Ovary (tissue), 10 donors: ENCODE measurements at places on chromosomes 5 and 9. TPM values are rescaled to one million over a fixed set of nuclear protein-coding genes. Genes with fewer than 3 reads are reported as not detected.

DNA sequence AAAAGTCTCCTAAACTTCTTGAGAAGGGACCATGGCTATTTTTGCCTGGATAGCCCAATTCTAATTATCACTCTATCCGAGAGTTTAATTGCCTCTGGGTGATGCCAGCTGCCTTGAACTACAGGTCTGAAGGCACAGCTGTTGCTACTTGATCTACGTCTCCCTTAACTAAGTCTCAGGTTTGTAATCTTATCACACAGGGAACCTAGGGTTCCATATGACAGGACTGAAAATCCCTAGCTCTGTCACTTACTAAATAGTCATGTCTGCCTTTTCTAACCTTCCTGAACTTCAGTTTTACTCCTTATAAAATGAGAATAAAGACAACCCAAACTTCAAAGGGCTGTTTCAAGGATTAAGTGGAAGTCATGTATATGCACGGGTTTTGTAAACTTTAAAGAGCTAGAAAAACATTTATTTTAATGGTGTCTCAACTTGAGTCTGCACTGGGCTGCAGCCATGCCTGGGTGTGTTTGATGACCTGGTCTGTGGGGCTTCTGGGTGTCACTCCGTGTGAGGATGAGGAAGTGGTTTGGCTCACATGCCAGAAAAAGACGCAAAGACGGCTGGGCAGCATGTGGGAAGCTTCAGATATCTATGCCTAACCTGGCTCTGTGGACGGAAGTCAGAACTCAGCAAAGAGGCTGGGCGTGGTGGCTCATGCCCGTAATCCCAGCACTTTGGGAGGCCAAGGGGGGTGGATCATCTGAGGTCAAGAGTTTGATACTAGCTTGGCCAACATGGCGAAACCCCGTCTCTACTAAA, 129.3 kb upstream of the SLC44A1 start:
- DNase-seq: no peak

DNA sequence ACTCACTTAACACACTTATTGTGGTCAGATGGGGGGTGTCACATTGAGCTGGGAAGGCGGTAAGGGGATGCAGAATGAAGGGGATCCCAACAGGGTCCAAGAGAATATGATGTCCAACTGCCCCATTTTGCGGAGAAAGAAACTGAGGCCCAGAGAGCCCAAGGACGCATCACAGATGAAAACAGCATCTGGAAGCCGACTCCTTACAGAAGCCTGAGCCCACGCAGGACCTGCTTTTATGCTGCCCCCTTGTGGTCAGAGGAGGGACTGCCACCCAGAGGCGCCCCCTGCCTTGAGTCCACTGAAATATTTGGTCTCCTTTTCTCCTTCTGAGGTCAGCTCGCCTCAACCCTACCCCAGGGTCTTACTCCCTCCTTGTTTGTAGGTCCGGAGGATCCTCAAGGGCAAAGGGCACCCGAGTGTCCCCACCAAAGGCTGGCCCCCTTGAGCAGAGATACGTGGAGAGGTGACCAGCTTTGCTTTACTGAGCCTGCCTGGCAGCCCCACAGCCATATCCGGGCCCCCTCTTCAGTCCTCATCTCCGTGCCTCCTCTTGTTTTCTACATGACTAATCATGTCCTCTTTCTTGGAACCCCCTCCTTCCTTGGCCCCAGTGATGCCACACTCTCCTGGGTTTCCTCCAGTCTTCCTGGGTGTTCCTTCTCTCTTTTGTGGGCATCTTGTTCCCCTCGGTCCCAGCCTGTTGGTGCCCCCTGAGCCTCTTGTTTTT, 30.0 kb upstream of the TTLL11 start:
- DNase-seq: peak; percentile 70

DNA sequence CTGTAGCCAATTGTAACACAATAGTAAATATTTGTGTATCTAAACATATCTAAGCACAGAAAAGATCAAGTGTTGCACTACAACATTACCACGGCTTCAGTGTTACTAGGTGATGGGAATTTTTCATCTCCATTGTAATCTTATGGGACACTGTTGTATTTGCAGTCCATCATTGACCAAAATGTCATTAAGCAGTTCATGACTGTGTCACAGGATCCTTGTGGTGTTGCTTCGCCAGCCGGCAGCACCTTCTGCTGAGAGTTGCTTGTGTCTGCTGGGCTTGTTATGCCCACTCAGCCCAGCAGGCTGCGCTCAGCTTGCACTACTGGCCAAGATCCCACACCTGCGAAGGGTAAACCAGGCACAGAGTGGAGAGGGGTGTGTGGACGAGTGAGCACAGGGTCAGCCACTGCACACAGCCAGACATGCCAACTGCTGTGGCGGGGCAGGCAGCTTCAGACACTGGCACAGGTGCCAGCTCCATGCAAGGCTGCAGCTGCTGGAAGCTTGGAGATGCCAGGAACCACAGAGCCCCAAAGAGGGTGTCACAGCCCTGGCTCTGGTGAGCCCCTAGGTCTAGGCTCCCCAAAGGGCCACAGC, 273.7 kb downstream of the CETN3 start:
- DNase-seq: no peak

DNA sequence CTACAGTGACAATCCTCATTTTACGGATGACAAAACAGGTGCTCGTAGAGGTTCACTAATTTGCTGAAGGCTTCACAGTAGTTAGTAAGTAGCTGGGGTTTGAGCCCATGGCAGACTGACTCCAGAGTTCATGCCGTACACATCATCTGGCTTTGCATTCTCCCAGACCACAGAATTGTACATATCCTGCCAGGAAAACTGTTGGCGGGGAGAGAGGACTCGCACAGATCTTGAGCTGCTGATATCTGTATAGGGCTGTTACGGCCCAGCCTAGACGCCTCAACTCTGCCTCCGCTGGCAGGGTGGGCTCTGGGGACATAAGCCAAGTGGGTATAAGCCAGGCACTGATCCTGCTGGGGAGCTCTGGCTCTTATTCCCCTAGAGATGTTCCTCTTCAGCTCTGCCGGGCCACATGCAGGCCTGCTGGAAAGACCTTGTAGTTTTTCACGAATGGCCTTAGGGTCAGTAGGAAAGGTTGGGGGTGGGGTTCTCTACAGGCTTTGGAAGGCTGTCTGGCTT, 16.3 kb downstream of the LARP1 start:
- DNase-seq: peak; percentile 43

GRCh38 chr5:176817841-176818377, 7.5 kb downstream of the UNC5A start:
- no peak for DNase-seq

GRCh38 chr9:133913571-133914369, 78.4 kb downstream of the VAV2 start:
- no peak for DNase-seq

DNA sequence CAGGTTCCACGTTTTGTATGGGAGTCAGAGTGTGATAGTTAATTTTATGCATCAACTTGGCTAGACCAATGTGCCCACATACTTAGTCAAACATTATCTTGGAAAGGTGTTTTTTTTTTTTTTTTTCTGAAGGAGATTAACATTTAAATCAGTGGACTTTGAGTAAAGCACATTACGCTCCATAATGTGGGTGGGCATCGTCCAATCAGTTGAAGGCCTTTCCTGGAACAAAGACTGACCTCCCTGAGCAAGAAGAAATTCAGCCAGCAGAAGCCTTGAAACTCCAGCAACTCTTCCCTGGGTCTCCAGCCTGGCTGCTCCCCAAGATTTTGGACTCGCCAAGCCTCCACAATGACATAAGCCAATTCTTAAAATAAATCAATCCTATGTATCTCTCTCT, 711.4 kb downstream of the MTRR start:
- no peak for DNase-seq

DNA sequence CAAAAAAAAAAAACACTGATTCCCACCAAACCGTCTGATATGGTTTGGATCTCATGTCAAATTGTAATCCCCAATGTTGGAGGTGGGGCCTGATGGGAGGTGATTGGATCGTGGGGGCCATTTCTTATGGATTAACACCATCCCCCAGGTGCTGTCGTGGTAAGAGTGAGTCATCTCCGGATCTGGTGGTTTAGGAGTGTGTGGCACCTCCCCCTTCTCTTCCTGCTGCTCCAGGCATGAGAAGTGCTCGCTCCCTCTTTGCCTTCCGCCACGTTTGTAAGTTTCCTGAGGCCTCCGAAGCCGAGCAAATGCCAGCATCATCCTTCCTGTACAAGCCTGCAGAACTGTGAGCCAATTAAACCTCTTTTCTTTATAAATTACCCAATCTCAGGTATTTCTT, 45.2 kb downstream of the HSD17B3 start:
- no peak for DNase-seq

DNA sequence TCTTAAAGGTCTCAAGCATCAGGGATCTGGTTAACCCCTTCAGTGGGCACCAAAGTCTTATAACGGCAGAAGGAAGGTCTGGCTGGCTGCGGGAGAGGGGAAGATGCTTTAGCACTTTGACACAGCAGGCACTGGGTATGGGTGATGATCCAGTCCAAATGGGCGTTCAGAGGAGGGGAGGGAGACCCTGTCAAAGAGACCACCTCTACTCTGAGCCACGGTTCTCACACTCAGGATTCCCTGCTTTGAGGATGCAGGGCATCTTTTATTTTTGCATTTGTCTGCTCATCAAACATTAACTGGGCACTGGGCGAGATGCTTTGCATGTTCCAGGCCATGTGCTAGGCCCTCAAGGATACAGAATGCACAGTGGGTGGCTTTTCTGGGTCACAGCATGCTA, 204.0 kb downstream of the DAB2IP start:
- no peak for DNase-seq

DNA sequence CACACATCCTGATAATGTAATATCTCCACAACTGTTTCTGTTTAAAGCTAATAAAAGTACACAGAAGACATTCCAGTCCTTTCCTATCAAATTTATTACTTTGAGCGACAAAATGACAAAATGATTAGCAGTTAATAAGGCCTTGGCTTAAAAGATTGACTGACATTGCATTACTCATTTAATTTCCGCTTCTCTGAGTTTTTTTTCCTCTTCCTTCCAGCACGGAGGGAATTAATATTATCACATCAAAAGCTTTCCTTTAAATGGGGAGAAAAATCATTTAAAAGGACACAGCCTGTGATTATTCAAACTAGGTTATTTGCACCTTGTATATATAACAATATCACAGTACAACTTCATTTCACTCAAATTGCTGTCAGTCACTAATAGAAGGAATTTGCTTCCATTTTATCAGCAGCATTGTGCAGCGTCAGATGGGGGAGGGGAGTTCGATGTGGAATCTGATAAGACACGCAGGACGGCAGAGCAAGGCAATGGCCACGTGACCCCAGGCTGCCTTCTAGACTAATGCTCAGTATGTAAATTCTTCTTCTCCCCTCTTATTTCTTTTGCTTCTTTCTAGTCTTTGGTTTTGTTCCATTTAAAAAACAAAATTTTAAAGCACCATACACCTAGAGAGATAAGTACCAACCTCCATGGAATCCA, 400.5 kb downstream of the IRX1 start:
- no peak for DNase-seq

SLC34A3 gene
- total RNA-seq: 0.15 TPM

ZNF300 gene
- total RNA-seq: 7.1 TPM

TMC1 gene
- total RNA-seq: 1.4 TPM

C9orf152 gene
- total RNA-seq: 0.12 TPM
